ENCODE measurements at places on chromosomes 4 and X.

GRCh38 chr4:7771056-7771455 is 168.6 kb downstream of the AFAP1 start:
- DNase-seq: no peak

DNA sequence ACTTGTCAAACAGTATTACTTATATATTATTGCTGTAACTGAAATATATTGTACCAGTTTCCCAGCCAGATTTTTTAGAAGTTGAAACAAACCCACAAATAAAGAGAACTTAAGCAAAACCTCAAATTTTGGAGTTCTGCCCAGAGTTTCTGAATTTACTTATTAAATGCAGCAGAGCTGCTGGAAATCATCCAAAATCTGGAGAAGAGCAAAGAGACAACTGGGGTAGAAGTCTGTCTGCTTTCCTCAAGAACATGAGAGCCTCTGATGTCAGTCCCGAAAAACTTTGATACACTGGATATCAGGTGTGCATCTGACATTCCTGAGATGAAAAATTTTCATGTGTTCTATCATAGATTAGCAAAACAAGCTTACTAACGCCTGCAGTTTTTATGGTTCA is 325.9 kb downstream of the NR3C2 start:
- peak; percentile 87 for DNase-seq

DNA sequence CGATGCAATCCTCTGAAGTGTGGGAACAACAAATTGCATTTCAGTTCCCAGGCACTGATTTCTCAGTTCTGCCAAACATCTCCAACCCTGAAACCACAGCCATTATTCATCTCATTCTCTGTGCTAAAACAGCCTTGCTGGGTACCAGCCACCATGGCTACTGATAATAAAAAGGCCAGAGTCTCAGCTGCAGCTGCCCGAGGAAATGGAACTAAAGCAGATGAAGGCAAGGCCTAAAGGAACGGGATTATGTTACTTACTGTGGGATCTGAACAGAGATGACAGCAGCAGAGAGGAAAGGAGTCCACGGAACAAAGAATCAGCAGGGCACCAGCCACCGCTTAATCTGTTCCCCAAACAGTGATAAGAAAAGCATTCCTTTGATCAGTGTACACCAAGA is 155.7 kb downstream of the PAPSS1 start:
- no peak for DNase-seq

GRCh38 chr4:47721892-47722575 is 115.8 kb downstream of the CORIN start:
- no peak for DNase-seq

DNA sequence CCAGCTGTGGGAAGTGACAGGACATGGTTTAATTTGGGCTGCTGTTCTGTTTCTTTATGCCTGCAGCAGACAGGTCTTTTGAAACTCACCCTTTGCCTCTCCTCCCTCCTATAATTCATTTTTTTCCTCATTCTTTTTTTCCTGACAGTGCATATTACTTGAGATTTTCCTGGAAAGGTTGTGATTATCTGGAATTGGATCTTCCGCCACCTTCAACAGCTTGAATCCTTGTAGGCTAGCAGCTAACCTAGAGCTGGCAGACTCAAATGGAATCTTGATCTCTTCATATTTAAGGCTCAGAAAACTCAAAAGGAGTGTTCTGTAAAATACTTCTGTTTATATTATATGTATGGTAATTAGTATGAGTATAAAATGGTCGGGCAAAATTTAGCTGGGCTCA is 49.3 kb upstream of the CLCN4 start:
- DNase-seq: no peak

DNA sequence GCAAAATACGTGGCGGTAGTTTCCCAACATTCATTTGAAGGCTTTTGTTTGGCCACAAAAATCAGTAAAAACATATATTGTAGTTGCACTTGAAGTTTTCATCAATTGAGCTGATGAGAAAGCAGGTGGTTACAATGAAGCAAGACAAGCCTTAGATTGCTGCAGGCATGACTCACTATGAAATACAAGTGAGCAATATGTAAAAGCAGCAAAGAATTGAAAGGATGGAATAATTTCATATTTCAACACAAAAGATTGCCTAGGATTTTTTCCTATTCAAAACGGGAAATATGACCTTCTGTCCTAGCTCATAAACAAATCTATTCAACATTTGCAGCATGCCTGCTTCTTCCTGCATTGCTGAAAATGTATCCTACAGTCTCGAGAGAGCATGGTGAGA is 190.9 kb upstream of the BANK1 start:
- no peak for DNase-seq

- DNase-seq: no peak
These were observed 152.6 kb downstream of the MID1 start for GRCh38 chrX:10467793-10468192.

DNA sequence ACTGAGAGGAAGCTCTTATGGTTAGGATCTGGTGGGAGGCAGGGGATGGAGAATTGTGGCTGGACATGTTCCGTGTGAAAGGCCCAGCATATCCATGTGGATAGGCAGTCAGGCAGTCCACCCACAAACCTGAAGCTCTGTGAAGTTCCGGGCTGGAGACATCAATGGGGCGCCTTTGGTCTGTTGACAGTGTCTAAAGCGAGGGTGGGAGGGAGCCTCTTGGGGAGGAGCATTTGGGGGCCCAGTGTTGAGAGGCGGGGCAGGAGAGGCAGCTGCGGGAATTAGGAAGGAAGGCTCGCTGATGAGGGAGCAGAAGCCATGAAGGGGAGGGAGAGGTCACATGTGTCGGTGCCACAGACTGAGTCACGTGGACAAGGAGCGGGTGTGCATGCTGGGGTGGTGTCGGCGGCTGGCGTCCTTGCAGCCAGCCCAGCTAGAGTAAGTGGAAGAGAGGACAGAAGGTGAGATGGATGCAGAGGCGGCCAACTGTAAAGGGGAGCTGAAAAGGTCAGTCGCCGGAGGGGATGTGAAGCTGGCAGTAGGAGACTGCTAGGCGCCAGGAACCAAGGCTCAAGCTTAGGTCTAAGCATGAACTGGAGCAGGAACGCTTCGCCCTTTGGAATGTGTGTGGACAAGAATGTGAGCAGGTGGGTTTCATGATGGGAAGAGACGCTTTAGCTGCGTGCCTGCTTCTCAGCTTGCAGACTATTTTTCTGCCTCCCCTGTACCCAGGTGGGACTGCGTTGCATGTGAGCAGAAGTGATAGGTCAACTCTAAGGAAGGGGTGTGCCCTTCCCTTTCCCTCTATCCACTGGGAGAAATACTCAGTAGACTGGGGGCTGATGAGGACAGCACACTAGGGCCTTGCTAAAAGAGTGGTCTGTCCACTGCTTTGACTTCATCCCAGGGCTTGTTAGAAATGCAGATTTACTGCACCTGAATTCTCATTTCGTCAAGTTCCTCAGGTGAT is 44.0 kb upstream of the TLR2 start:
- DNase-seq: no peak

DNA sequence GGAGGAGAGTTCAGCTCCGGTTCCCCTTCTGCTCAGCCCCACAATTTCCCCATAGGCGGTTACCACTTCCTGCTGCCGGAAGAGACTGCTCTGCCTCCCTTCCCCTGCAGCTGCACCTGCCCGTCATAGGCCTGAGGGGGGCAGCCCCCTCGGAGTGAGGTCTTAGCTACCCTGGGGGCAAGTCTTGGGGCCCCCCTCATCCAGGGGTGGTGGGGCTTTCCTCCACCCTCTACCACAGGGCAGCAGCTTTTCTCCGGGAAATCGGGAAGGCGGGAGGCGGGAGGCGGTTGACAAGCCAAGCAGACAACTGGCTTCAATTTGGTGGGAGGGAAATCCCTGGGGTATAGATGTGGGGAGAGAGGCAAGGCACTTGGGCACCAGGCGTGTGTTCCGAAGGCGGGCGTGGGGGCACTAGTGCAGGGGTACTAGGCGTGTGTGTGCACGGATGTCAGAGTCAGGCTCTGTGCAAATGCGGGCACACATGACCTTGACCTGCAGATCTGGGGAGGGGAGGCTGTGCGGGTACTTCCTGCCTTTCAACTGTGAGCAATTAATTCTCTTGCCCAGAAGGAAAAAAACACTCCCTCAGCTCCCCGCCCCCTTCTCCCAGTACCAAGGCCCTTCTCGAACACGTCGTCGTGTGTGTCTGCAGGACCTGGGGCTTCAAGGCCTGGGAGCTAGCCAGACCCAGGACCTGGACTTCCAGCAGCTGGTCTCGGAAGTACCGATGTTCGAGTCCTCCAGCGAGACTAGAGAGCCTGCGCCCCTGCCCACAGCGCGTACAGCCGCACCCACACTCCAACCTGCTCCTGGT is 1.0 kb upstream of the ARHGAP4 start:
- peak; percentile 52 for DNase-seq

DNA sequence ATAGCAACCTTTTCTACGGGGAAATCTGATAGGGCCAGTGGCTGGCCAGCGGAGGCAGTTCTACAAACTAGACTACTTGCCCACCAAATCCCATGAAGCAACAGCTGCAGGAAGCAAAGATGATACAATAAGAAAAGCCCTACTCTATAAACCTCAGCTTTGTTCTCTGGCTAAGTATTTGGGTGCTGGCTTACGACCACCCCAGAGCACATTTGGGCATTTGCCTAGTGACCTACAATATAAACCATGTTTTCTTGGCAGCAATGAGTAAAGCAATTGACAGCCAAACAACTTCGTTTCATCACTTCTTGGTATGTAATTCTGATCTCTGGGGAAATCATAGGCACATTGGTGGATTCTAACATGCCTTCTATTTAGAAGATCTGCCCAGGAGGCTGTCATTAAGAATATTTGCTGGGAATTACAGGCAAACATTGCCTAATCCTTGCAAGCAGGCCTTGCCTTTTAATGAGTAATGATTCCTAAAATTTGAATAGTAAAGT is 7.5 kb upstream of the LHFPL1 start:
- DNase-seq: peak; percentile 14

DNA sequence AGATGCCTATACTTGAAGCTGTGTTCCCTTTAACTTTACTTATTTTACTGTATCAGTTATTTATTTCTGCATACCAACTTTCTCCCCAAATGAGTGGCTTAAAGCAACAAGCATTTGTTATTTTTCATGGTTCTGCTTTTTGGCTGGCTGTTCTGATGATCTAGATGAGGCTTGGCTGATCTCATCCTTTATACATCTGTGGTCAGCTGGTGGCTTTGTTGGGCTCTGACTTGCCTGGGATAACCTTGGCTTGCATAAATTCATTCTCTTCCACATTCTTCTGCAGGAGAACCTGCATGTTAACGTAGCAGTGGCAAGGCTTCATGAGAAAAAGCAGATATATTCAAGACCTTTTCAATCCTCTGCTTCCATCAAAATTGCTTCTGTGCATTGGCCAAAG is 1317.6 kb downstream of the ADGRL3 start:
- DNase-seq: no peak

GRCh38 chr4:174334628-174335027 is 50.9 kb downstream of the CEP44 start:
- DNase-seq: no peak

DNA sequence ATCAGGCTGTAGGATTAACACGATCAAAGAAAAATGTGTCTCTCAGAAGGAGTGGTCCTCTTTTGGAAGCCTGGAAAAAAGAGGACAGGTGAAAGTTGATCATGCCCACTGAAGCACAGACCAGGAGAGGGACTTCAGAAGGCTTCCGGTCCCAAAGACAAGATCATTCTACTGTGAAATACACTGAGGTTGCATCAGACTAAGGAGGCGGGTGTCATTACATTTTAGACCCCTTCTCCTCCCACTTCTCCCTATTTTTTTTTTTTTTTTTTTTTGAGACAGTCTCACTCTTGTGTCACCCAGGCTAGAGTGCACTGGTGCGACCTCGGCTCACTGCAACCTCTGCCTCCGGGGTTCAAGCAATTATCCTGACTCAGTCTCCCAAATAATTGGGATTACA is 67.5 kb downstream of the RBM47 start:
- DNase-seq: no peak

GRCh38 chr4:74056114-74056857 is 17.8 kb upstream of the CXCL3 start:
- no peak for DNase-seq

DNA sequence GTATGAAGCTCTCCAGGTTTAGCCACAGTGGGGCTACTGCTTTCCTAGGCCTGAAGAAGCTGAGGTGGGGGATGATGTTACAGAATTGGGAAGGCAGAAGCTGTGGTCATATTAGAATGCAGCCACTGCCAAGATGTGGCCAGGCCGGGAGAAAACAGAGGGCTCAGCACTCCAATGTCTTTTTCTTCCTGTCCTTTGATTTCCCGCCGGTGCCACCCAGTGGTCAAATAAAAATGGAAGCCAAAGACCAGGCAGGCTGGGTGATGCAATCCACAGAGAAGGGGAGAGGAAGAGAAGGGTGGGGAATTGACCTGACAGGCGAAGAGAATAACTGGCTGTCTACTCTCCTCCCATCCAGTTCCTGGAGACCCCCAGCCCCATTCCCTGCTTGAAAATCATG is 94.9 kb upstream of the SHISA3 start:
- no peak for DNase-seq

GRCh38 chrX:68462197-68462596 is 28.9 kb upstream of the OPHN1 start:
- DNase-seq: no peak

All from muscle of arm (tissue), 14 donors.